ENCODE measurements at places on chromosomes 3 and 15.

DNA sequence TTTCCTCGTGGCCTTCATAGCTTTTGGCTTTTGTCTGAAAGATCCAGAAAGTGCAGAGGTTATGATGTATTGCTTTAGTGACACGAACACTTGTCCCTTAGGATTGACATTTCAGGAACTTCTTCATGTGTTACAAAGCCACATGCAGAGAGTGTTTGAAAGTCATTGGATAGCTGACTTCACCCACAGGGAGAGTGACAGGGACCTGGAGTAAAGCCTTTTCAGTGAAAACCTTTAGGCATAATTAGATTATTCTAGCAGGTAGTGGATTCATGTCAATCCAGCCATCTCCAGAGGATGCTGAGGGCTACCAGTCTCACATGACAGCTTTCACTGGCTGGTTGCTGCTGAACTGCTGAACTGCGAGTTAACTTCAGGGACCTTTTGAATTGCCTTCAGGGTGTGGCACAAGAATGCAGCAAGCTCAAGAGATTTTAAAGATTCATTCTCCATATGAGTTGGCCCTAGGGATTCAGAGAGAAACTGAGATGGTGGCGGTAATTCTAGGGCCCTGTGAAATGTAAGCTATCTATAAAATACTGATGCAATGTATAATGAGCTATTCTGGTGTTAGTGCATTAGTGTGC lies 267.0 kb upstream of the GOLIM4 start:
- no peak for DNase-seq

- no peak for DNase-seq
Measured at GRCh38 chr3:33786565-33787327, 11.7 kb upstream of the PDCD6IP start.

DNA sequence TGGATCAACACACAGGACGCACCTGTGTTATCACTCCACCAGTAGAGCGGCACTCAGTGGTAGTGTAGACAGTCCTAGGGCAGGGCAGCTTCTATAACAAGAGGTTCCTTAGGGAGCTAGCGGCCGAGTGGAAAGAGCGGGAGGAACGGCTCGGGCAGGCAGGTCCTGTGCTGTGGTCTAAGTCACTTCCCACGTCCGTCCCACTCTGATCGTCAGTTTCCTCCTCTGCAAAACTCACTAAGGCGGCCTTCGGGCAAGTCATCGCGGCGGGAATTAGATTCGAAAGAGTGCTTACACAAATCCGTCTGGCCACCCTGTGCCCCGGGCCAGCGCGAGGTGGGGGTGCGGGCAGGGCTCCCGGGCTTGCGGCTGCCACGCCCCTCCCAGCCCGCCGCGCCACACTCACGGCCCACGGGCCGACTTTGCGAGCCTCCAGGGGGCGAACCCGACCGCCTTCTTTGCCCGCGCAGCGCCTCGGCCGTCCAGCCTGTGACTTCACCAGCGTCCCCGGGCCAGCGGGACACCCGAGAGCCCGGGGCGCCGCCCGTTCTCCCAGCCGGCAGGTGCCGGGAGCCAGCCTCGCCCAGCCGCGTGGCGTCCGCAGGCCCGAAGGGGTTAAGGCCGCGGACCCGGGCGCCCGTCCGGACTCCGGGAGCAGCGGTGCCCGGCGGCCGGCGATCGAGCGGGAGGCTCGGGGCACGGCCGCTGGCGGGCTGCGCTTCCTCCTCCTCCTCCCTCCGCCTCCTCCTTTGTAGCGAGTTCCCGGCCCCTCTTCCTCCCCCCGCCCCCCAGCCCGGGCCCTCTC lies 416 bp upstream of the CORO2B start:
- peak; percentile 82 for DNase-seq

- peak; percentile 61 for DNase-seq
Measured at GRCh38 chr3:132556508-132557159, 40.4 kb upstream of the ACKR4 start.

DNA sequence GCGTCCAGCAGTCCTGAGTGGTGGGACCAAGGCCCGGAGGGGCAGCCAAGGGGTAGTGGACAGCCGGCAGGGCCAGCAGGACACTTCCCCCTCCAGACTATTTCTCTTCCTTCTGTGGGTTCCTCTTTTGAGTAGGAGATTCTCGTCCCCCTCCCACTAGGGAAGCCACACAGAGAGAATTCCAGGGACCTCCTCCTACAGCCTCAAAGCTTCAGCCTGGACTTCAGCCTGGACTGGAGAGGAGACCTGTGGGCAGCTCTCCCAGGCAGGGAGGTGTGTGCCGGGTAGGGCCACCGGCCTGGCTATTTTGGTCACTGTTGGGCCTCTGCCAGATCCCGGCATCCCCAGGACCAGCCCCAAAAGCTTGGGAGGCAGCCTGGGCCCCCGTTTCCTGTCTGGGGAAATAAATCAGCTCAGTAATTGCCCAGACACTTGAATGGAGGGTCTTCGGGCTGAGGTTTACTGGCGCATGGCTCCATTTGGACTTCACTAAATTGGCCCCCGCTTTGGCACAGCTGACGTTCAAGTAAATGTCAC lies 1.3 kb downstream of the SLC6A6 start:
- DNase-seq = peak; percentile 66

DNA sequence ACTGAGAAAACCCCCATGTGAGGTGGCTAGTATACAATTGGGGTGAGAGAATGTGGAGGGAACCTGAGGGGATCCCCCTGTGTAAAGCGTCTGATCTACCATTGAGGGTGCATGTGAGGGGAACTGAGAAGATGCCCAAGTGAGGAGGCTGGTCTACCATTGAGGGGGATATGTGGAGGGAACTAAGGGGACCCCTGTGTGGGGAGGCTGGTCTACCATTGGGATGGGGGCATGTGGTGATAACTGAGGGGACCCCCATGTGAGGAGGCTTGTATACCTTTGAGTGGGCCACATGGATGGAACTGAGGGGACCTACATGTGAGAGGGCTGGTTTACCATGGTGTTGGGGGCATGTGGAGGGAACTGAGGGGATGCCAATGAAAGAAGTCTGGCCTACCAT lies 160.8 kb downstream of the FBLN2 start:
- DNase-seq = no peak

DNA sequence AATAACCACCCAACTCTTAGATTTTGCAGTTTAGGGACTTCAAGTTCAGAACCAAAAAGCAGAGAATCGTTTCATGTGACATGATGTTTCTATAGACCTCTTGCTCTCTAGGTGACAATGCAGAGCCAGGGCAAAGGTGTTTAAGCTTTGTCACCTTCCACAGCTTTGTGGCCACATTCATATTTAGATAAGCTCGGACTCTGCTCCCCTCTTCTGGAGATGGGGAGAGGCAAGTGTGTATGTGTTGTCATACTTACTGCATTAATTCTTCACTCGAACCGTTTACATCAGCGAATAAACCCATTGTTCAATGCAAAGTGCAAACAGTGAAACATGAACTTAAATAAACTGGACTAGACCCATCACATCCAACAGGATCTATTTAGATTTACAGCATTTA lies 33.2 kb downstream of the ST3GAL6 start:
- no peak for DNase-seq

DNA sequence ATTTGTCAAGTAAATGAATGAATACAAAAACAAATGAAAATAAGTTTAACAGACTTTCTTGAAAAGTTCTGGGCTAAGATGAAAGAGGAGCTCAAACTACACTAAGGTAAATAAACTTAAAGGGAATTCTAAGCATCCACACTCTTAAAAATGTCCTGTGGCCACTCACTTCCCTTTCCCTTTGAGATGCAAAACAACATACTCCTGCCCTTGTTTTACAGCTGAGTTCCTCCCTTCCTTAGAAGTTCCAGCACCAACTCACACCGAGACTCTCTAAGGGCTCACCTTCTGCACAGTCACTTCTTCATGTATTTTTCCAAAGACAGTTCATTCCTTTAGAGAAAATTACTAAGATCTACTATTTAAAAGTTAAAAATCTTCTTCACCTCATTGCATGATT lies 123.3 kb upstream of the CMC1 start:
- no peak for DNase-seq

GRCh38 chr3:157683668-157684067 lies 180.5 kb upstream of the VEPH1 start:
- no peak for DNase-seq

- no peak for DNase-seq
Measured at GRCh38 chr15:44275150-44275830, 13.2 kb upstream of the GOLM2 start.

- no peak for DNase-seq
Measured at GRCh38 chr3:194379651-194380050, 10.1 kb upstream of the LRRC15 start.

DNA sequence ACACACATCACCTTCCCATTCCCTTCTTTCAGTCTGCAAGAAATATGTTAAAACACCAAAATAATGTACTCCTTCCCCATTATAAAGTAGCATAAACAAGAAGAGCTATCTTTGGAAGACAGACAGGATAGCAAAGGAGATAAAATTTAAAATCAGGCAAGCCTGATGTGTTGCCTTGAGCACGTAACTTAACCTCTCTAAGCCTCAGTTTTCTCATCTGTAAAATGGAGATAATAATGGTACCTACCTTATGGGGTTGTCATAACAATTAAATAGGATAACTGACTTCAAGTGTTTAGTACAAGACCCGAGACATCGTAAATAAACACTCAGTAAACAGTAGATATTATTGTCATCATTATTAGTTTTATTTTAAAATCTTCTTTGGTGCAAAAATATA lies 142.4 kb downstream of the NR1D2 start:
- no peak for DNase-seq

DNA sequence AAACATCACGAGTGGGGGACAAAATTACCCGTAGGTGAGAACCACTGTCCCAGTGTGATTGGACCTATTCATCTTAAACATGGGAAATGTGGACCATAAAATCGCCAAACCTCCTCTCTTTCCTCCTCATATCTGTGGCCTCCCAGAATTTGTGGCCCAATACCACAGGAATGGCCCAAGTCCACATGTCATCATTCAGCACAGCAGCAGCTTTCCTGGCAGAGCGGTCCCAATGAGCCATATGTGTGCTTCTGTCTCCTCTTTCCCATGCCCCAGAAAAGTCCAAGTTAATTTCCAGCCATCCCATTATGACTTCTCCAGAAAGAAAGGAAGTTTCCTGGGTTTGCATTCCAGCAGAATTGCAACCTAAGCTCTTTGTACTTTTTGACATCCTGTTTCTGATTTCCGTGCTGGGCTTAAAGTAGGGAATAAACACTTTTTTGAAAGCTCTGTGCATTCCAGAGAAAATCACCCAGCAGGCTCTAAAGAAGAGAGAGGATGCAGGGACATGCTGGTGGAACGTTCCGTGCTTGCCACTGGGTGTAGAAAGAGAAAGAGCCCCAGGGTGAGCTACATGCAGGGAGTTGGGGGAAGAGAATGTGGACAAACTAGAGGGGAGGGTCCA lies 259.4 kb upstream of the PROK2 start:
- no peak for DNase-seq

DNA sequence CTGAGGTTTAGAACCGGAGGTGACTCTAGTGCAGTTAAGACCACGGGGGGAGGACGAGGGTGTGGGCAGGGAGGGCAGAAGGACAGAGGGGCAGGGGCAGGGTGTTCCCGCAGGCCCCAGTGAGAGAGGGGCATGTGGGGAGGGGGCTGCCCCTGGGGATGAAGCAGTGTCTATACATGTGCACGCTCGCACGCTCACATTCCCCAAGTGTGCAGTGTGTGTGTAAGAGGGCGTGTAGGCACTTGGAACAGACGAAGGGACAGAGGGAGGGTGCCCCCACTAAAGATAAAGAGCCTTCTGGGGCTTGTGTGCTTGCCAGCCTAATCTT lies 69.5 kb upstream of the MEF2A start:
- DNase-seq = no peak

DNA sequence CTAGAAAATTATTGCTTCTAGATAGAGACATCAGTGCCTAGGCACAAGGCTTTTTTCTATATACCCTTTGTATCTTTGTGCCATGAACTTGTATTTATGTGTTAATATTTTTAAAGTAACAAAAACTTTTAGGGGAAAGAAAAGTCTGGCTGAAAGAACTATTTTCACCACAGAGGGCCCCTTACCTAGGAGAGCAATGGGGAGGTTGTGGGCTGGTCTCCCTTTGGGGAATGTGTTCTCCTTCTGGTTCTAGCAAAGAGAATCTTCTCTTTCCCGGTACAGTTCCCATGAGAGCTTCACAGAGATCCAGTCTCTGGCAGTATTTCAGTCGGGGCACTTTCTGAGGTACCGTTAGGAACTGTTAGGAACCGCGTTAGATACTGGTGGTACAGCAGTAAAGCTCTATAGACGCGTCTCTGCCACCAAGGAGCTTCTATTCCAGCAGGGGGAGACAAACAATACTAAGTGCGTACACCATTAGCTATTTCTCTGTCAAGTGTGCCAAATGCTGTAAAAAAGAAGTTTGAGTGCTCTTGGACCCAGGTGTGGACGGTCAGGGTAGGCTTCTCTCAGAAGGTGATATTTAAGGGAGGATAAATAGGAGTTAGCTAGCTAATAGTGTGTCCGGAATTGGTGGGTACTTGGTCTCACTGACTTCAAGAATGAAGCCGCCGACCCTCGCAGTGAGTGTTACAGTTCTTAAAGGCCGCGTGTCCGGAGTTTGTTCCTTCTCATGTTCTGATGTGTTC lies 4.6 kb upstream of the EPB42 start:
- no peak for DNase-seq

- no peak for DNase-seq
Measured at GRCh38 chr3:130789782-130790322, 43.2 kb upstream of the PIK3R4 start.

DNA sequence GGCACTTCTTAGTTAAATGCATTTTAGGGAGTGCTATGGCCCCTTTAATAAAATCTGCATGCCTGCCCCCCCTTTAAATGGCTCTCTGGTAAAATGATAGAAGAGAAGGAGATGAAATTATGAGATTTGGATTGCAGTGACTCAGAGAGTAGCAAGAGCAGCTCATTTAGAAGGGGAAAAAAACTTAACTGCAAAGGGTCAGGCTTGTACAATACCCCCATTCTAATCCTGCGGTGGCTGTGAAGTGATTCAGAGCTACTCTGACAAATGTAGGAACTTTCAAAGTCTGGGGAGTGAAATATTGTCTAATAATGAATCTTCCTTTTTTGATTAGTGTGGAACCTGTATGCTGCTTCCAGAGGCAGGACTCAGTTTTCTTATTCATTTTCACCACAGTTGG lies 44.1 kb upstream of the TBC1D23 start:
- no peak for DNase-seq
